ENCODE measurements at places on chromosomes 7 and 10. TPM values are rescaled to one million over a fixed set of nuclear protein-coding genes. Genes with fewer than 3 reads are reported as not detected.

Gene CAMK2B
- 7.6 TPM for total RNA-seq

Gene ADIRF
- 115 TPM for total RNA-seq

Gene CALHM1
- not detected for total RNA-seq

GRCh38 chr7:48108959-48109847 lies 20.1 kb downstream of the UPP1 start:
- no peak overlapping the region for H3K4me3 ChIP-seq
- DNase-seq = no peak
- peaks cover 7% of the 10 kb centered on the region for H3K4me1 ChIP-seq
- H3K27ac ChIP-seq = no peak overlapping the region

- no peak overlapping the region for H3K4me3 ChIP-seq
- H3K36me3 ChIP-seq = peaks cover 19% of the 10 kb centered on the region
- H3K4me1 ChIP-seq = no peaks in the 10 kb centered on the region
Measured at GRCh38 chr7:87173471-87173870, 21.2 kb downstream of the DMTF1 start.

GRCh38 chr7:12119620-12120303 lies 91.3 kb upstream of the TMEM106B start:
- H3K4me3 ChIP-seq = no peak overlapping the region
- H3K36me3 ChIP-seq = no peaks in the 10 kb centered on the region
- no peaks in the 10 kb centered on the region for H3K4me1 ChIP-seq

GRCh38 chr7:3194501-3195141 lies 106.4 kb upstream of the SDK1 start:
- H3K36me3 ChIP-seq = no peaks in the 10 kb centered on the region
- H3K4me1 ChIP-seq = peaks cover 21% of the 10 kb centered on the region
- H3K27me3 ChIP-seq = no peaks in the 10 kb centered on the region
- peak overlapping the region; percentile 88 for H3K27ac ChIP-seq
